Stimulated activated CD8-positive, alpha-beta memory T cell treated with anti-CD3 and anti-CD28 coated beads, Interleukin-4, amount 100 ng/mL, for 1 hour (primary cell): ENCODE measurements at places on chromosomes 6 and 20.
A peak's percentile ranks its signal among the peaks of the same experiment; 100 is the strongest.

GRCh38 chr6:30463651-30464618, 25.4 kb upstream of the HLA-E start:
- DNase-seq = peak; percentile 39

DNA sequence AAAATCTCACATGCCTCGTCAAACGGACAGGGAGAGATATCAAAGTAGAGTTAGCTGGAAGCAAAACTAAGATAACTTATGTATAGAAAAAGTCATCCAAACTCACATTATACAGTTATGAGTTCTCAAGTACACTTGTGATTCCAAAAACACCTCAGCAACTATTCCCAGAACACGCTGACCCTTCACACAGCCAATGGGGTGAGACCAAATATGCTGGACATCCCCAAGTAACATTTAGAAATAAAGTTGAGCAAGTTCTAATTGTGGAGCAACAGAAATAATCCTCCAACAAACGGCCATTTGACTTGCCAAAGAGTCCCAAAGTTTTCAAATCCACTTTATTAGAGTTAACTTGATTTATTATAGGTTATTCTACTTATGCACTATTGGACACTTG, 52.4 kb downstream of the LY86 start:
- no peak for DNase-seq

DNA sequence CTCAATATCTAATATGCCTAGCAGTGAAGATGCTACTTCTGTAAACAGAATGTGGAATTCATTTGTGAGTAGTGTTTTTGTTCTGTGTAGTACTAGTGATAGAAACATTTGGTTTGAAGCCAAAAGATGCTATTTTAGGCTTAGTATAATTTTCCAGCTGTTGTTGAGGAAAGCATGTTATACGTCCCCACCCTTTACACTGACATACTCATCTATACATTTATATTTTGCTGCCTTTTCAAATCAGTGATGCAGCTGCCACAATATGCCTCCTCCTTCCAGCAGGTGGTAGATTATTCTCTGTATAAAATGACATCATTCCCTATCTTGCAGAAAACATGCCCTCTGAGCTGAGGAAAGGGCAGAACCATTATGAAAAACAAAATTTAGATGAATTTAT, 1217.6 kb upstream of the GJE1 start:
- DNase-seq = no peak

- no peak for DNase-seq
These were observed 84.9 kb downstream of the MKKS start for GRCh38 chr20:10349118-10349517.

GRCh38 chr6:17491416-17492142, 98.2 kb downstream of the CAP2 start:
- DNase-seq = no peak

GRCh38 chr6:110345025-110345424, 13.1 kb downstream of the METTL24 start:
- no peak for DNase-seq

- DNase-seq = no peak
These were observed 32.5 kb downstream of the VSTM2L start for GRCh38 chr20:37935435-37935834.

DNA sequence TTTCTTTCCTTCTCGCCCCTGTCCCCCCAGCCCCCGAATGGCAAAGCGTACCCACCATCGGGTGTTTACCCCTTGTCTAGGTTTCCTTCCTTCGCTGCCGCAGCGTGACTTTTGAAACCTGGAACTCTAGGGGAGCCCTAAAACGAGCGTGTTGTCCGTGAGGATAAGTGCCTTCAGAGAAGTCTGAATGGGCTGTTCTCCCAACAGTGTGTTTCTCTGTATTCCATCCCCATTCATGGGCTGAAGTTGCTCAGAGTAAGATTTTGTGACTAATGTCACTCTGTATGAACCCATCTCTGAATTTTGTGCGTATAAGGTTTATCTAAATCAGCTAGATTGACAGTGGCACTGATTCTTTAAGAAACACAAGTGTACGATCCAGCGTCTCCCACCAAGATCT, 949 bp downstream of the MACROD2 start:
- no peak for DNase-seq

DNA sequence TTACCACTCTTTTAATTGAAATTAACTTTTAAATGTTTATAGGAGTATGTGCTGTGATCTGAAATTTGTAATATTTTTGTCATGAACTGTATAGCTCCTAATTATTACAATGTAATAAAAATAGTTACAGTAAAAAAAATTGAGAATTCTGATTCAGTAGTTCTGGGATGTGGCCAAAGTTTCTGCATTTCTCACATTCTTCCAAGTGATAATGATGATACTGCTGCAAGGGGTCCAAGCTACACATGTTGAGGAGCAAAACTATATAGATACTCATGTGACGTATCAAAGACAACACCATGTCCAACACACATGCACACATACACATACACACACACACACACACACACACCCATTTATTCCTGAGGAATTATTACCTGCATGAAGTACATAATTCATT, 71.0 kb upstream of the FAM83B start:
- DNase-seq = no peak

- no peak for DNase-seq
These were observed 205.1 kb upstream of the GMDS start for GRCh38 chr6:2450546-2450945.

GRCh38 chr6:25217829-25218228, 61.3 kb upstream of the CARMIL1 start:
- no peak for DNase-seq

DNA sequence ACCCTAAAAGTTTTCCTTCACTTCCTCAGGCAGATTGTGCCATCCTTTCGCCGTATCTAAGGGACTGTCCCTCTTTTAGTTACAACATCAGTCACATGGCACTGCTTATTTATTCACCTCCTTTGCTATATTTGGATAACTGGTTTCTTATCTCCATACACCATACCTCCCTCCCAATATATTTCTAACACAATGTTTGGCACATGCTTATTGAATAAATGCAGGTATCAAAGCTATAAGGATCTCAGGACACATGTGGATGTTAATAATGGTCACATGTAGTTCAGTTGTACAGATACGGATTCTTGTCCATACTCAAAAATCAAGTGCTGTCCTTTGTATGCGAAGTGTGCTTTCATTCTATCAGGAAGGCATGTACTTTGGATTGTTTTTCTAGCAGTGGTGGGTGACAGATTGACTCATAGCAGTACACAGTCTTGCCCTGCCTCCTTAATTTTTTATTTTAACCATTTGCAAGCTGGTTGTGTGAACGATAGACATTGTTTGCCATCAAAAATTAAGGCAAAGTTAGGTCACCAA, 407.1 kb upstream of the RUNX2 start:
- no peak for DNase-seq

GRCh38 chr6:160505970-160506369, 157.8 kb downstream of the SLC22A3 start:
- no peak for DNase-seq

- DNase-seq = peak; percentile 15
These were observed 49.4 kb upstream of the ARMC2 start for GRCh38 chr6:108798670-108799353.

GRCh38 chr6:9494864-9495263, 920.0 kb downstream of the TFAP2A start:
- no peak for DNase-seq

DNA sequence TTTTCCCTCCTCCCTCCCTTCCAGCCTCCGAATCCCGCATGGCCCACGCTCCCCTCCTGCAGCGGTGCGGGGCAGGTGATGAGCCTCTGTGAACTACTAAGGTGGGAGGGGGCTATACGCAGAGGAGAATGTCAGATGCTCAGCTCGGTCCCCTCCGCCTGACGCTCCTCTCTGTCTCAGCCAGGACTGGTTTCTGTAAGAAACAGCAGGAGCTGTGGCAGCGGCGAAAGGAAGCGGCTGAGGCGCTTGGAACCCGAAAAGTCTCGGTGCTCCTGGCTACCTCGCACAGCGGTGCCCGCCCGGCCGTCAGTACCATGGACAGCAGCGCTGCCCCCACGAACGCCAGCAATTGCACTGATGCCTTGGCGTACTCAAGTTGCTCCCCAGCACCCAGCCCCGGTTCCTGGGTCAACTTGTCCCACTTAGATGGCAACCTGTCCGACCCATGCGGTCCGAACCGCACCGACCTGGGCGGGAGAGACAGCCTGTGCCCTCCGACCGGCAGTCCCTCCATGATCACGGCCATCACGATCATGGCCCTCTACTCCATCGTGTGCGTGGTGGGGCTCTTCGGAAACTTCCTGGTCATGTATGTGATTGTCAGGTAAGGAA, at the start of gene OPRM1:
TSS of gene OPRM1 (plus strand) at position 10 of the 612 bp plus-strand sequence. CDS start at position 315, 305 bp downstream.
- no peak for DNase-seq

- no peak for DNase-seq
These were observed 25.5 kb downstream of the FAM184A start for GRCh38 chr6:119052987-119053386.

DNA sequence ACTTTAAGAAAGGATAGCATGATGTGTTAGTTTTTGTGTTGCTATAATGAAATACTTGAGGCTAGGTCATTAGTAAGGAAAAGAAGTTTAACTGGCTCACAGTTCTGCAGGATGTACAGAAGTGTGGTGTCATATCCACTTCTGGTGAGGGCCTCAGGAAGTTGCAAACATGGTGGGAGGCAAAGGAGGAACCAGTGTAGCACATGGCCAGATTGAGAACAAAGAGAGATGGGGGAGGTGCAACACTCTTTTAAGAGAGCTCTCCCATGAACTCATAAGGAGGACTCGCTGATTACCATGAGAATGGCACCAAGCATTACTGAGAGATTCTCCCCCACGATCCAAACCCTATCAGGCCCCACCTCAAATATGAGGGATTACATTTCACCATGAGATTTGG, 265.4 kb downstream of the RIMS1 start:
- no peak for DNase-seq

DNA sequence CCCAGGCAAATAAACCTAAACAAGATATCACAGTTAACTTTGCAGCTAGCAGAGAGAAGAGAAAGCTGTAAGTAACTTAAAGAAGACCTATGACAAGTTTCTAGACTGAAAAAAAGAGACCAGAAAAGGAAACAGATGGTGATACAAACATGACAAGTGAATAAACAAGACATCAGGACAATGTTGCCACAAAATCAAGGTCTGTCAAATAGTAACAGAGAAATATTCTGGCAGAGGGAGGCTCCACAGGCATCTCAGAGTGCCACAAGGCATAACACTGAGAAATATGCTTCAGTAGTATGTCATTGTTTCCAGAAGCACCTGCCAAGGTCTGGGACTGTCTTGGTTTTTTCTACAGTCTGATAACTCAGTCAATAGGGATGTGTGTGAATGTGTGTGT, 332.2 kb downstream of the KHDRBS2 start:
- no peak for DNase-seq
